ENCODE measurements at places on chromosomes 5 and 9.
A peak's percentile ranks its signal among the peaks of the same experiment; 100 is the strongest.

DNA sequence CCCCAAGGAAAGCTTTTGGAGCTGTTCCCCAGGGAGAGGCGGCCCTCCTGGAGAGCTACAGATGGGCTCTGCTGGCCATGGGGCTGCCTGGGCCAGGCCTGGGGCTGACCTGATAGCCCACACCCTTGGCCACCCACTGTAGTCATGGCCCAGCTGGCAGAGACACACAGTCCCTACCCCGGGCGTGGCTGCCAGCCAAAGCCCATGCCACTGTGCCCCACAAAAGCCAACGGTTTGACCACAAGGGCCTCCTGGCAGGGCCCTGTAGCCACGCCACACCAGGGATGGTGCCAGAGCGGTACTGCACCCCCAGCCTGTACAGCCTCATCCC lies 15.2 kb downstream of the NACC2 start:
- DNase-seq: no peak

GRCh38 chr5:75993183-75993582 lies 90.0 kb upstream of the SV2C start:
- no peak for DNase-seq

GRCh38 chr9:88270413-88270812 lies 117.8 kb upstream of the SPIN1 start:
- peak; percentile 13 for DNase-seq

- no peak for DNase-seq
Observed at GRCh38 chr5:81972492-81972783, 615 bp downstream of the ATG10 start.

DNA sequence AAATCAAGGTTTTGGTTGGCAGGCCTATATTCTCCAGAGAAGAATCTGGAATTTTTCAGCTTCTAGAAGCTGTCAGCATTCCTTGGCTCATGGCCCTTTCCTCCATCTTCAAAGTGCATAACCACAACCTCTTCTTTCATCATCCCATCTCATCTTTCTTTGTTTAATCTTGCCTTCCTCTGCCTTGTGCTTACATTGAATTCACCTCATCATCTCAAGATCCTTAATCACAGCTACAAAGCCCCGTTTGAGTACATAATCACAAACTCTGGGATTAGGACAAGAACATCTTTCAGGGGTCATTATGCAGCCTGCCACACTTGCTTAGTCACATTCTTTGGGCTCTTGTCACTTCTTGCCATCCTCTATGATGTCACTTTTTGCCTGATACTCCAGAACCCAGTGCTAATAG lies 130.3 kb downstream of the FOXD1 start:
- peak; percentile 73 for DNase-seq
